T-helper 2 cell (primary cell): ENCODE measurements at places on chromosomes 16 and 17.

DNA sequence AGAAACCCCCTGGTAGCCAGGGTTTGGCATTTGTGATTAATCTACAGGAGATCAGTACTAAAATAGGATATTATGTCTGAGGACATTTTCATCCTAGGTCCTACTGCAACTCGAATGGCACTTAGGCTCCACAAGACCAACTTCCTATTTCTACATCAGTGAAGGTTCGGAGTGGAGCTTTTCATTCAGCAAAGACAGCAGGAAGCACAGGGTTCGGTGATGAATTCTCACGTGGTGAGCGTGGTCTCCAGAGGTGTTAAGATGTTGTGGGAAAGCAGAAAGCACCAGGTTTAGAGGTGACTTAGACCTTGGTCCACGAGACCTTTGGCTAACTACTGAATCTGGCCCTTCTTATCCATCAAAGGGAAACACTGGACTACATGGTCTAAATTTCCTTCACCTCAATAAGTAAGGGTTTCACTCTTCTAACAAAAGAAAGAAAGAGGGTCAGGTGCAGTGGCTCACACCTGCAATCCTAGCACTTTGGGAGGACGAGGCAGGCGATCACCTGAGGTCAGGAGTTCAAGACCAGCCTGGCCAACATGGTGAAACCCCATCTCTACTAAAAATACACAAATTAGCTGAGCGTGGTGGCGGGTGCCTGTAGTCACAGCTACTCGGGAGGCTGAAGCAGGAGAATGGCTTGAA is 13.9 kb upstream of the HELZ start:
- DNase-seq, result peak; percentile 72

DNA sequence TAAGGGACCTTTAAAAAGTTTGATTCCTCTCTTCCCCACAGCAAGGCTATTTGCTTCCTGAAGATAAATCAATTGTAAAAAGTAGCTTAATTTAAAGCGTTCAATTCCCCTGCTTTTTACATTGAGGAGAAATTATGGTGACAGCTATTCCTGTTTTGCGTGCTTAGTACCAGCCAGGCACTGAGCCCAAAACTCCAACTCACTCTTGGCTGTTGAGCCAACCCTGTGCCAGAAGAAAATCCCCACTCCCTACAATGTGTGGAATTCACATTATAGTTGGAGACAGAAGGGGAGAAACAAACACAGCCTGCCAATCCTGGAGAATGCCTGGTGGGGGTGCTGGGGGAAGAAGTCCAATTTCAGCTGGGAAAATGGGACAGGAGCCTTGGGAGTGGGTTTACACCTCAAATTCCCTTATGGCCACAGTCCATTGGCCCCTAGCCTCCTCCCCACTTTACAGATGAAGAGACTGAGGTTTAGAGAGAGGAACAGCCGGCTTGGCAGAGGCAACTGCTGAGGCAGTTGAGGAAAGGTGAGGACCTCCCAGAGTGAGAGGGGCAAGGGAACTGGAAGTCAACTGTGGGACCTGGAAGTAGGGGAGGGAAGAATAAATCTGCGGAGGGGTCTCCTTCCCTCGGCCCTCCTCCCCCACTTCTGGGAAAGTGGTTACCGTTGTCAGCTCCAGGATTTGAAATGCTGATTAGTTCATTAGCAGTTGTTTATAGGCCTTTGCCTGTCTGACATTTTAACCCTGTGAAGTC is 26.1 kb downstream of the CDH1 start:
- DNase-seq, result no peak

DNA sequence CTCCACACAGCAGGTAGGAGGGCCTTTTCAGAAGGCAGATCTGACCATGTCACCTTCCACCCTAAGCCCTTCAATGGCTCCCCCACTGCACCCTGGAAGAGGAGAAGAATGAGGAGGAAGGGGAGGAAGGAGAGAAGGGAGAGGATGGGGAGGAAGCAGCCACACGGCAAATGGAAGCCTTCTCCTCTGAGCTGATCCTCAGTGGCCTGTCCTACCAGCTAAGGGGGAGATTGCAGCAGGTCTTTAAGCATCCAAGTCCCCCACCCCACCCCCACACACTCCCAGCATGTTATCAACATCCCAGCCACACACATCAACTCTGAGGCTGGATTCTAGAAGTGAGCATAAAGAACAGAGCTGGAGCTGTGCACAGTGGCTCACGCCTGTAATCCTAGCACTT is 46.2 kb upstream of the RBFOX3 start:
- no peak for DNase-seq

DNA sequence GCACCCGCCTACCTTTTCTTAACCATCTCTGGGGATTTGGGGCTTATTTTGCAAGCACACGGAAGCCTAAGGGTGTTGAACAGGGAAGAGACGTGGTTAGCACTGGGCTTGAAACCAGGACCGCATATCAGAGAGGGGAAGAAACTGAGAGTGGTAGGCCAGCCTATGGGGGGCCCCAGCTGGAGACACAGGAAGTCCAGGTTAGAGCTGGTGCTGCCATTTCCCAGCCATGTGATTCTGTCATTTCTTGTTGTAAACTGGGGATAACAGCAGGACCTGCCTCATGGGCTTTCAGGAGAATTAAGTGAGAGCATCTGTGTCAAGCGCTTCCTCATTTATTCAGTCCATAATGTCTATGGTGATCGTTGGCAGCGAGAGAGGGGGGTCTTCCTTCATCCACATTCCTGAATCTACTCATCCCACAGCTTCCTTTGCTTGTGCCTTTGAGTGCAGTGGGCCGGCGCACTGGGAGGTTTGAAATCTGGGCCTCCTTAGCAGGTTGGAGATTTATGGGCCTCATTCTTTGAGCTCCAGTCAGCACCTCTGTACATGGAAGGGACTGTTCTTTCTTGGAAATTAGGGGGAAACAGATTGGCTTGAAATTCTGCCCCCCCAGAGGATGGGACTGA is 20.1 kb downstream of the NKD1 start:
- no peak for DNase-seq

DNA sequence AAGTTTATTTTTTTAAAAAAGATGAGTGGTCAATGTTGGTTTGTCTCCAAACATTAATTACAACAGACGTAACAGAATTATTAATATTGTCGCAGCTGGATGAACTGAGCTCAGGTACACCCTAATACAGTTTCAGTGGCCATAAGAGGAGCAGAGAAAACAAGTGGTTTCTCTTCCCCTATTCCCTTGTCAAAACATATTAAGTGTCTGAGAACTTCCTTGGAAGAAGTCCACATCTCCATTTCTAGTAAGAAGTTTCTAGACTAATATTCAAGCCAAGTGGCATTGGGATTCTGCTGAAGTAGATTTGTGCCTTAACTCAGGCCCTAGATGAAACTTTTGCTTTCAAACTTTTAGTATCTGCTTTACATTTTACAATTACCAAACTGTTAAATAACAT is 47.7 kb downstream of the GNA13 start:
- DNase-seq, result no peak

- DNase-seq, result no peak
Measured at GRCh38 chr16:76265434-76266045, 11.7 kb upstream of the CNTNAP4 start.

- no peak for DNase-seq
Measured at GRCh38 chr17:38454532-38454931, 26.3 kb downstream of the ARHGAP23 start.

DNA sequence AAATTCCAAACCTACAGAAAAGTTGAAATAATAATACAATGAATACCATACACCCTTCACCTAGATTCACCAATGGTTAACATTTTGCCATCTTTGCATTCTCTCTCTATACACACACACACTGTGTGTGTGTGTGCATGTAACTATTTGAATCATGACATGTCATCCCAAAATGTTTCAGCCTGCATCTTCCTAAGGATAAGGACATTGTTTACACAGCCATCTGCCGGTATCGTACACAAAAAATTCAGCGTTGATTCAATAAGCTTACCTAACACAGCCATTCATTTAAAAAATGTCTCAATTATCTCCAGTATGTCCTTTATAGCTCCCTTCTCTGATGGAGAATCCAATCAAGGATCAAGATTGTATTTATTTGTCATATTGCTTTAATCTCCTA is 3.9 kb downstream of the MXRA7 start:
- DNase-seq, result no peak

DNA sequence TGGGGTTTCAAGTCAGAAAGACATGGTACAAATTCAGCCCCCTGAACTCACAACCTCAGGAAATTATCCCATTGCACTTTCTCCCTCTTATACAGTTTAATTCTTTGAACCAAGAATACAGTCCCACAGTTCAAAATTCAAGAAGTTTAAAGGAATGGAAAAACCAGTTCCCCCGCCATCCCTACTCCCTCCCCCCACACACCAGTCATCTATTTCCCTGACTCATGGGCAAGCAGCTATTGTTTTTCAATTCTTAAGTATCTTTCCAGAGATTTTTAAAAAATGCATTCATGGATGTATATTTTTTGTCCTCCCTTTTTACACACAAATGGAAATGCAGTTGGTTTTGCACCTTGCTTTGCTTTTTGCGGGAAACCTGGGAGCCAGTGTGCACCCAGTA is 7.3 kb downstream of the SYCE1L start:
- DNase-seq, result no peak

DNA sequence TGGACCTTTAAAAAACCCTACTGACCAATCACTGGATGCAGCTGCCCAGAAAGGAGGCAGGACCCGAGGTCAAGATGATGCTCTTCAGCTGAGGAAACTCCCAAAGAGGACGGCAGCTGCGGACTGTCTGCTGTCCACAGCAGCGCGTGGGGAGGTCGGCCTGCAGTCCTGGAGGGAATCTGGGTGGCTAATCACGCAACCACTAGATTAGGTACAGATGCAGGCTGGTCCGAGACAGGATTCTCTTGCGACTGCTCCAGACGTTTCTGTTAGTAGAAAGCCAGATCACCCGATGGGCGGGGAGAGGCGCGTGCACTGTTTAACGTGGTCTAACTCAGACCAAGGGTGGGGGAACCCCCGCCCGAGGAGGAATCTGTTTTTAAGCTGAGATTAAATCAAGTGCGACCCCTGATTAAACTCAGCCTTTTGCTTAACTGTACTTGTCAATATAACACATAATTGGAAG is 8.8 kb downstream of the CTRB2 start:
- DNase-seq, result no peak

DNA sequence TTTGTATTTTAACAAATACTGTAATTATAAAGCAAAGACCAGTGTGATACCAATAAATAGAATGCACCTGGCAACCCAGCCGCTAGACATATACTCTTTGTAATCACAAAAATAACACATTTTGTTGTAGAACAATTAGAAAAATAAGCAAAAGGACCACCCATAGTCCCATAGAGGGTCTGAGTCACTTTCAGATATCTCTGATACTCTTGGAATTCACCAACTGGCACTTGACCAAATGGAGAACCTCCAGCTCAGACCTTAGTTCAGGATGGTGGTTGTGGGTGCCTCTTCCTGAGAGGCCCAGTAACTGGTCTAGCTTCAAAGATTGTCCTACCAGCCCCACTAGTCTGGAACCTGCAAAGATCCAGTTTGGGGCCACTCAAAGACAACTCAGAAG is 789 bp upstream of the TERF2 start:
- no peak for DNase-seq

GRCh38 chr17:81401723-81402529 is 6.7 kb downstream of the BAHCC1 start:
- DNase-seq, result no peak

- peak; percentile 4 for DNase-seq
Measured at GRCh38 chr16:66695935-66696668, 441 bp downstream of the CMTM4 start.

DNA sequence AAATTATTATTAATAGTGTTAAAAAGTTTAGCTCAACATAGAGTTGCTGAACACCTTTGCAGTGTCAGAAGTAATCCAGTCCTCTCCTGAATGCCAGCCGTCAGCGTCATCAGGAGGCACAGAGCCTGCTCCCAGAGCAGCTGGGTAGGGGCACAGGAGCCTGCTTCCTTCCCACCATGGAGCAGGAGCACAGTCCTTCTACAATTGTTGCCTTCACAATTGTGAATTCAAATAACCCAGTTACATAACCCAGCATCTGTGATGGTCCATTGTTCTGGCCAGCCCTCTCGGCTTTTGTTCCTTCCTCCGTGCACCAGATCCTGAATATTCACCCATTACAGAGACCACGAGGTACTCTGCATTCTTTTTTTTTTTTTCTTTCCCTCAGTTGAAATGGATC is 393.9 kb upstream of the MAF start:
- no peak for DNase-seq

DNA sequence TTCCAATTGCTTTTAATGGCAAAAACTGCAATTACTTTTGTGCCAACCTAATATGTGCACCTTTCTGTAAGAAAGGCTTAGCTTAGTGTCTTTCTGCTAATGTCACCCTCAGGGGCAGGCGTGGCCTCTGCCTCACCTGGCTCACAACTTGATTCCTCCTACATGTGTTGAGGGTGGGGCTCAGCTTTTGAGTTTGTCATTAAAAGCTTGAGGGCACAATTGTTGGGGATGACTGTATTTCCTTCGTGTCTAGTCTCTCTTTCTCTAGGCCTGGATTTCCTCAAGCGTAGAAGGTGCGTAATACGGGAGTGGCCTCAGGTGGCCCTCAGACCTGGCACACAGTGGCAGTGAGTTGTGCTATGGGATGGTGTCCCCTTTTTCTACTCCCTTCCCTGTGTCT is 94.4 kb downstream of the CLEC16A start:
- DNase-seq, result no peak

GRCh38 chr16:1470481-1471251 is 4.2 kb downstream of the CLCN7 start:
- DNase-seq, result no peak

- DNase-seq, result peak; percentile 9
Measured at GRCh38 chr16:82229800-82230619, 60.0 kb upstream of the MPHOSPH6 start.

GRCh38 chr17:43559161-43559816 is 13.1 kb upstream of the ETV4 start:
- no peak for DNase-seq

- DNase-seq, result no peak
Measured at GRCh38 chr16:76931186-76931585, 259.8 kb upstream of the MON1B start.

- DNase-seq, result no peak
Measured at GRCh38 chr16:86354641-86355513, 155.4 kb upstream of the FOXF1 start.

DNA sequence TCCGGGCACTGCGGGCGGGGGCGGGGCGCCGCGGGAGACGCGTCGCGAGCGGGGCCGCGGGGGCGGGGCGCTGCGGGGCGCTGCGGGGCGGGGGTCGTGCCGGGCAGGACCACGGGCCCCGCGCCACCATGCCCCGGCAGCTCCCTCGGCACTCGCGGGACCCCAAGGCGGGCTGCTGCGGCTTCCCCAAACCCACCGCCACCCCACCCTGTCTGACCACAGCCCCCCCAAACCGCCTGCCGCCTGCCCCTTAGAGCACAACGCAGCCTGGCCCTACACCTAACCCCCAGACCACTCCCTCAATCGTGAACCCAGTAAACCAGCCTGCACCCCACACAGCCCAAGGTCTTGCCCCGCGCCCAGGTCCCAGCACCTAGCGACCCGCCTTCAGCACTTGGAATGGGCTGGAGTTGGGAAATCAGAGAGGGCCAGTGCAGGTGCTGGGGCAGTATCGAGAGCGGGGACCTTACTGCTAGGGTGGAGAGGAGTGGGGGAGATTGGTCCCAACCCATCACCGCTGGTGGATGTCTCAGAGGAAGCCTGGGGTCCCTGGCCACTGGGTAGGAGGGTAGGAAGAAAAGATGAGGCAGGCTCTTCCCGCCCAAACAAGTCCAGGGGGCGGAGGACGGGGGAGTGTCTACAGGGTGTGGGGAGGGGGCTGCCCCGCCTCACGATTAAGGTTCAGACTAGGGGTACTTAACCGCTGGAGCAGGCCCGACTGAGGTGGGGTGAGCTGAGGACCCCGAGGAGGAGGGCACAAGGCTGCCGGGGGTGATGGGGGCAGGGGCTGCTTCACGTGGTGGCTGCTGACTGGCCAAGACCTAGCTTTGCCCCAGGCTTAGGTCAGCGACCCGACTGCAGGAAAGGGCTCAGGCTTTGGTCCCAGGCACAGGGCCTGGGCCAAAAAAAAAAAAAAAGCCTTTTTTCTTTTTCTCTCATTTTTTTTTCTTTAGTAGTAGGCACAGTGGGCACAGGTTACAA is 539 bp upstream of the VAMP2 start:
- DNase-seq, result no peak
